CD14-positive monocyte (primary cell): ENCODE measurements at places on chromosomes 16 and 17.

DNA sequence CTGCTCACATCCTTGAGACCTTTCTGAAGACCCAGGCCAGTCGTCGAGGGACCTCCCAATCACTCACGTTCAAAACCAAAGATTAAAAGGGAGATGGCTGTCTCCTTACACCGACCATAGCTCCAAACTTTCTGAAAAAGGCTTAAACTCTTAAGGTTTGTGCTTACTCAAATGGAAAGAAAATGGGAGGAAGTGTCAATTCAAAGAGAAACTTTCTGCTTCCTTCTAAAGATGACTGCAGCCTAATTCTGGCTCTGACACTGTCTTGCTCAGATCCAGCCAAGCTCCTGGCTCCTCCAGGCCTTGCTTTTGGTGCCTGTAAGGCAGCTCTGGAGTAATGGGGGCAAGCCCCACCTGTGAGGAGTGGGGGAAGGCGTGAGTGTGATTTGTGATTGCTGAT, 54.9 kb upstream of the WSB1 start:
- peaks cover 79% of the 10 kb centered on the region for H3K4me1 ChIP-seq
- H3K36me3 ChIP-seq: no peaks in the 10 kb centered on the region
- no peaks in the 10 kb centered on the region for H3K27me3 ChIP-seq
- peak overlapping the region; percentile 92 for H3K27ac ChIP-seq

GRCh38 chr16:2501946-2502895, 11.5 kb upstream of the ATP6V0C start:
- peak overlapping the region; percentile 56 for H3K4me3 ChIP-seq
- H3K27ac ChIP-seq: peak overlapping the region; percentile 51
- peaks cover 18% of the 10 kb centered on the region for H3K36me3 ChIP-seq
- H3K4me1 ChIP-seq: peaks cover 42% of the 10 kb centered on the region
- H3K27me3 ChIP-seq: no peaks in the 10 kb centered on the region
- no peak for DNase-seq

DNA sequence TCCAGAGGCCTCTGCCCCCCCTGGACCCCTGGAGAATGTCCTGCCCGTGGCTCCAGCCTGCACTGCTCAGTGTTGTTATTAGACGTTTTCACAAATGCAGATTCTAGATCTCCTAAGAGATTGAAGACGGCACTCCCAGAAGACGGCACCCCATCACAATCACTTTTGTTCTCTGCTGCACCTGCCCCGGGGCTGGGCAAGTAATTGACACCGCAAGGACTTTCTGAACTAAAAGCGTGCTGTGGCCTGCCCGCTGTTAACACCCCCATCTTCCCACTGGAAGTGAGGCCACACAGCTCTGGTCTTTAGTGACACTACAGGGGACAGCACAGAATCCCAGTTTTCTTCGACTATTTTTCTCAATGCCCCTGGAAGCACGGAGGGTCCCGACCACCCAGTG, 256.9 kb downstream of the ENGASE start:
- H3K27me3 ChIP-seq: no peaks in the 10 kb centered on the region
- H3K4me3 ChIP-seq: no peak overlapping the region
- no peak for DNase-seq
- no peaks in the 10 kb centered on the region for H3K36me3 ChIP-seq

DNA sequence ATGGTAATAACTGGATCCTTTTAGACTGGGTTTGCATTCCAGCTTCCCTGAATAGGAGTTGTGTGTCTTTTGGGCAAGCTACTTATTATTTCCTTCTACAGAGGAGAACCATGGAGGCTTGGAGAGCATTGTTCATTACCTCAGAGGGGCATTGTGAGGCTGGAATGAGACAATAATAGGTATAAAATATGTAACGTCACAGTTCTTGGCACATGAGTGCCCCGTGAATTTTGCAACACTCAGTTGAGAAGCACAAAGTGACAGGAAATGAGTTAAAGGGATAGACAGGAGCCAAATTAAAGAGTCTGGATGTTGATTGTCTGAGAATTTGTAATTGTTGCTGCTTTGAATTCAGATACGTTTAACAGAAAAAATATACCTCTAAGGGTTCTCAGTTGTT, 92.2 kb downstream of the CDH8 start:
- no peaks in the 10 kb centered on the region for H3K4me1 ChIP-seq
- no peak overlapping the region for H3K4me3 ChIP-seq
- no peaks in the 10 kb centered on the region for H3K27me3 ChIP-seq
- no peak for DNase-seq
- H3K27ac ChIP-seq: no peak overlapping the region

- peaks cover 60% of the 10 kb centered on the region for H3K4me1 ChIP-seq
- H3K27ac ChIP-seq: peak overlapping the region; percentile 90
- no peaks in the 10 kb centered on the region for H3K27me3 ChIP-seq
These were observed 1.3 kb upstream of the SENP3 start for GRCh38 chr17:7560172-7561027.

- no peak for DNase-seq
- no peak overlapping the region for H3K4me3 ChIP-seq
- H3K27me3 ChIP-seq: no peaks in the 10 kb centered on the region
- H3K27ac ChIP-seq: peak overlapping the region; percentile 89
These were observed 150.8 kb downstream of the XYLT1 start for GRCh38 chr16:17320009-17320408.

GRCh38 chr17:71460943-71461342, 659.9 kb upstream of the SOX9 start:
- no peak for DNase-seq
- no peak overlapping the region for H3K27ac ChIP-seq
- no peaks in the 10 kb centered on the region for H3K36me3 ChIP-seq
- H3K4me3 ChIP-seq: no peak overlapping the region
- no peaks in the 10 kb centered on the region for H3K27me3 ChIP-seq
- no peaks in the 10 kb centered on the region for H3K4me1 ChIP-seq

GRCh38 chr17:83079766-83080578, 563 bp downstream of the METRNL start:
- peak overlapping the region; percentile 84 for H3K27ac ChIP-seq
- no peak for DNase-seq
- peaks cover 43% of the 10 kb centered on the region for H3K4me1 ChIP-seq
- peak overlapping the region; percentile 58 for H3K4me3 ChIP-seq
- peaks cover 2% of the 10 kb centered on the region for H3K36me3 ChIP-seq

DNA sequence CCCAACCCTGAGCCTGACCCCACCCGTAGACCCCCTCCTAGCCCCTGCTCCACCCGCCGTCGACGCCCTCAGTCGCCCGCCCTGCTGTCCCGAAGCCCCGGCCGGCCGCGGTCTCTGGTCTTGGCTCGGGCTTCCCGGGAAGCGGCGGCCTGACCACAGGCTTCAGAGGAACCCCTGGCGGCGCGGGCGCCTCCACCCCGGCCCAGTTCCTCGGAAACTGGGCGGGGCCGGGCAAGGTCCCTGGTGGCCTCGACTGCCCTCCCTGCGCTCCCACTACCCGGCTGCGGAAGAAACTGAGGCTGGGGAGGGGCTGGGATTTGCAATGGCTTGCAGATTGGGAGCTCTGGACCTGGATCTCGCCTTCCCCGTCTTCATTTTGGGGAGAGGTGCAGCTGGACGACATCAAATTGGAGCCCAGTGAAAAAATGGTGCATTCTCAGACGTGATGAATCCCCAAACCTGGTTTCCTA, 692 bp upstream of the SOCS1 start:
- peaks cover 30% of the 10 kb centered on the region for H3K4me1 ChIP-seq
- H3K27ac ChIP-seq: peak overlapping the region; percentile 92
- H3K4me3 ChIP-seq: peak overlapping the region; percentile 96
- peaks cover 23% of the 10 kb centered on the region for H3K27me3 ChIP-seq
- H3K36me3 ChIP-seq: no peaks in the 10 kb centered on the region

GRCh38 chr16:86069736-86070298, 170.9 kb downstream of the IRF8 start:
- H3K36me3 ChIP-seq: no peaks in the 10 kb centered on the region
- H3K27me3 ChIP-seq: peaks cover 10% of the 10 kb centered on the region
- DNase-seq: no peak
- H3K4me1 ChIP-seq: no peaks in the 10 kb centered on the region
- no peak overlapping the region for H3K4me3 ChIP-seq

DNA sequence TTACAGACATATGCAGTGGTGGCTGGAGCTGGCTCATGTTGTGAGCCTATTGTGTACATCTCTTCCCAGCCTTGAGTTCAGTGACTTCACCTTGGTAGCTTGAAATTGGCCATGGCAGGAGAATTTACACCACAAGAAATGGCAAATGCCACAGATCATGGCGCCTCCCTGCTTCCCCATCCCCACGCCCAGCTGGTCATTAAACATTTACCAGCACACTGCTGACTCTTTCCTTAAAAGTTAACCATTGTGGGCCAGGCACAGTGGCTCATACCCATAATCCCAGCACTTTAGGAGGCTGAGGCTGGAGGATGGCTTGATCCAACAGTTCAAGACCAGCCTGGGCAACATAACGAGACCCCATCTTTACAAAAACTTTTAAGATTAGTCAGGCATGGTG, 22.6 kb upstream of the ITGB4 start:
- peaks cover 80% of the 10 kb centered on the region for H3K36me3 ChIP-seq
- no peak overlapping the region for H3K4me3 ChIP-seq
- DNase-seq: no peak
- no peaks in the 10 kb centered on the region for H3K27me3 ChIP-seq
- no peaks in the 10 kb centered on the region for H3K4me1 ChIP-seq

- no peaks in the 10 kb centered on the region for H3K36me3 ChIP-seq
- no peak overlapping the region for H3K27ac ChIP-seq
- H3K4me1 ChIP-seq: no peaks in the 10 kb centered on the region
- H3K27me3 ChIP-seq: no peaks in the 10 kb centered on the region
These were observed 1527.7 kb upstream of the CDH8 start for GRCh38 chr16:63563819-63564505.

GRCh38 chr16:1280783-1281182, 24.9 kb downstream of the TPSD1 start:
- H3K36me3 ChIP-seq: no peaks in the 10 kb centered on the region
- peaks cover 16% of the 10 kb centered on the region for H3K4me1 ChIP-seq
- H3K27me3 ChIP-seq: no peaks in the 10 kb centered on the region
- DNase-seq: no peak
- no peak overlapping the region for H3K27ac ChIP-seq
- H3K4me3 ChIP-seq: no peak overlapping the region

DNA sequence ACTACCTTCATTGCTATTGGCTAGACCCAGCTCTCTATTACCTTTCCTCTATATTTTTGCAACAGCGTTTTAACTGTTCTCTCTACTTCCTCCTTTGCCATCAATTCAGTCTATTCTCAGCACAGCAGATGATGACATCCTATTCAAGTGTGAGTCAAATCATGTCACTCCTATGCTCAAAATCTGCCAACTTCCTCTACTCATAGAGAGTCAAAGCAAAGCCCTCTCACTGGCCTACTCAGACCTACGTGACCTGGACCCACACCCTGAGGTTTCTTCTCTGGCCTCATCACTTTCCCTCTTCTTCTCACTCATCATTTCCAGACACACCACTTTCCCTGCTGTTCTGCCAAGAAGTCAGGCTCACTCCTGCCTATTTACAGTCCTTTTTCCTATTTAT, 289.0 kb upstream of the AXIN2 start:
- no peak overlapping the region for H3K4me3 ChIP-seq
- H3K27me3 ChIP-seq: no peaks in the 10 kb centered on the region
- no peak for DNase-seq
- H3K4me1 ChIP-seq: no peaks in the 10 kb centered on the region
- no peak overlapping the region for H3K27ac ChIP-seq

DNA sequence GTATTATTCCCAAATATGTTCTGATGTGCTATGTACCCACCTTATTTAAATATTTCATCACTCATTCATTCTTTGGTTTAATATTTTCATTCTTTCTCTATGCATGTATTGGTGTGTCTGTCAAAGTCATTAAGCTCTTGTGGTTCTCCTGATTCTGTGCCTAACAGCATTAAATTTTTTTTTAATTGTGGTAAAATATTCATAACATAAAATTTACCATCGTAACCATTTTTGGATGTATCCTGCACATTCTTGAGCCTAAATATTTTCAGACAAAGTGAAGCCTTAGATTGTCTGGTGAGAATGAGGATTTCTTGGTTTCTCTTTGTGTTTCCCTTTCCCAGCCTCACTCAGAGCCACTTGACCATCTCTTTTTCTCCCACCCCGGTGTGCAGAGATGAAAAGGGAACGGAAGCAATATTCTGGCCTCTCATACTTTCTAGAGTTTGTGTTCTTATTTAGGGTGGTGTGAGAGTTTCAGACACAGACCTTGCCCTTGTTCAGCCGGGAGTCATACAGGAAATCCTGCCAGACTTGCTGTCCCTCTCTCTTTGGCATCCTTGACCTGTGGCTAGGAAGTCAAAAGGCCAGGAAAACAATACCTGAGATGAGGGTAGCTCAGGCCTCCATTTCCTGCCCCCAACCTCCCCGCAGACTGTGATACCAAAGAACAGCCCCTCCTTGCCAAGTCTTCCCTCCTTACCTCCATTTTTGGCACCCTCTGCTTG, 4.9 kb downstream of the CCL5 start:
- peaks cover 10% of the 10 kb centered on the region for H3K4me1 ChIP-seq
- DNase-seq: no peak
- no peak overlapping the region for H3K4me3 ChIP-seq
- H3K27ac ChIP-seq: no peak overlapping the region
- no peaks in the 10 kb centered on the region for H3K36me3 ChIP-seq

GRCh38 chr17:74868251-74868907, 4.4 kb downstream of the FDXR start:
- no peak for DNase-seq
- no peak overlapping the region for H3K27ac ChIP-seq
- peaks cover 9% of the 10 kb centered on the region for H3K4me1 ChIP-seq
- no peaks in the 10 kb centered on the region for H3K36me3 ChIP-seq

- H3K27me3 ChIP-seq: no peaks in the 10 kb centered on the region
- H3K4me1 ChIP-seq: no peaks in the 10 kb centered on the region
- H3K27ac ChIP-seq: no peak overlapping the region
- no peak overlapping the region for H3K4me3 ChIP-seq
These were observed 183.6 kb downstream of the MYO1D start for GRCh38 chr17:32693194-32693897.

GRCh38 chr17:35345926-35346771, 27.3 kb downstream of the SLFN11 start:
- no peaks in the 10 kb centered on the region for H3K27me3 ChIP-seq
- peak overlapping the region; percentile 95 for H3K27ac ChIP-seq
- peaks cover 67% of the 10 kb centered on the region for H3K4me1 ChIP-seq
- H3K4me3 ChIP-seq: peak overlapping the region; percentile 74
- DNase-seq: peak; percentile 91

GRCh38 chr16:75452464-75453190, 11.9 kb downstream of the TMEM170A start:
- H3K27ac ChIP-seq: no peak overlapping the region
- H3K27me3 ChIP-seq: no peaks in the 10 kb centered on the region
- H3K36me3 ChIP-seq: peaks cover 19% of the 10 kb centered on the region

GRCh38 chr17:64008830-64009229, 10.7 kb downstream of the PRR29 start:
- H3K27me3 ChIP-seq: no peaks in the 10 kb centered on the region
- H3K36me3 ChIP-seq: peaks cover 18% of the 10 kb centered on the region
- H3K4me1 ChIP-seq: peaks cover 30% of the 10 kb centered on the region

DNA sequence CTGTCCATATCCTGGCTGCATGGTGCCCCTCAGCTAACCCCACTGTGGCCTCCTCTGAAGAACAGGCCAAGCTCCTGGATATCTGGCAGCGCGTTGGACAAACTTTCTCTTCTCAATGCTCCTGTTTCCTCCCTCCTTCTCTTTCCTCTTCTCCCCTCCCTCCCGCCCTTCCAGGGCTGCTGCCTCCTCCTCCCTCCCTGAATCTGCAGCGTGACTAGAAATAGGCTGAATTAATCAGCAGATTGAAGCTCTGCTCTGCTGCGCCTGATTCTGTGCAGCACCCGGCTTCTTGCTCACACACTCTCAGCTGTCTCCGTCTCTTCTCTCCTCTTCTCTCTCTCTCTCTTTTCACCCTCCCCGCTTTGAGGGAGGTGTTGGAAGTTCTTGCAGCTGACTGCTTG, 19.8 kb downstream of the TMEM94 start:
- H3K27ac ChIP-seq: no peak overlapping the region
- DNase-seq: no peak
- H3K4me1 ChIP-seq: peaks cover 13% of the 10 kb centered on the region
- H3K4me3 ChIP-seq: no peak overlapping the region
- H3K36me3 ChIP-seq: peaks cover 37% of the 10 kb centered on the region

- H3K4me3 ChIP-seq: no peak overlapping the region
- no peaks in the 10 kb centered on the region for H3K27me3 ChIP-seq
- H3K4me1 ChIP-seq: peaks cover 13% of the 10 kb centered on the region
- no peak for DNase-seq
- no peak overlapping the region for H3K27ac ChIP-seq
These were observed 1.2 kb upstream of the CDIPT start for GRCh38 chr16:29864205-29864604.
